ENCODE measurements at places on chromosomes 1 and 21.

DNA sequence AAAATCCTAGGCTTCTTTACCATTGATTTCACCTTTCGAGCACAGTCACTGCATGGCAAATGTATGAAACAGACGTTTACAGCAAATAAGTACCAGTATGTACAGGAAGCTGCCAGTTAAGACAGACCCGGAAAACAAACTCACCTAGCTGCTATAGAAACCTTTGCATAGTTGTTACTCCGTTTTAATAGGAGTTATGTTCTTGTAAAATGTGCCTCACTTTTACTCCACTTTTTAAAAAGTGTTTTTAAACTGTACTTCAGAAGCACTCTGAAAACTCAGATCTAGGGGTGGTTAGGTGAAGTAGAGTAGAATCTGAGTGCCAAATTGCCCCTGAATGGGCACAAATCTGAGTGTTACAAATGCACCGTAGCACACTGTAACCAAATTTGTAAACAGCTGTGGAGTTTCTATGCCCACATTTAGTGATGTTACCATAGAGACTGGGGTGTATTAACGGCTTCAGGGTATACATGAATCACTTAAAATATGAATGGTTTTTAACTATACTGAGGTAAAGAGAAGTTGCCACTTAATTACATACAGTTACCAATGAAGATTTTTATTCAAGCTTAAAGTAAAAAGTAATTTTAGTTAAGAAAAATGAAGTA lies 30.7 kb downstream of the CNIH4 start:
- no peak for DNase-seq

DNA sequence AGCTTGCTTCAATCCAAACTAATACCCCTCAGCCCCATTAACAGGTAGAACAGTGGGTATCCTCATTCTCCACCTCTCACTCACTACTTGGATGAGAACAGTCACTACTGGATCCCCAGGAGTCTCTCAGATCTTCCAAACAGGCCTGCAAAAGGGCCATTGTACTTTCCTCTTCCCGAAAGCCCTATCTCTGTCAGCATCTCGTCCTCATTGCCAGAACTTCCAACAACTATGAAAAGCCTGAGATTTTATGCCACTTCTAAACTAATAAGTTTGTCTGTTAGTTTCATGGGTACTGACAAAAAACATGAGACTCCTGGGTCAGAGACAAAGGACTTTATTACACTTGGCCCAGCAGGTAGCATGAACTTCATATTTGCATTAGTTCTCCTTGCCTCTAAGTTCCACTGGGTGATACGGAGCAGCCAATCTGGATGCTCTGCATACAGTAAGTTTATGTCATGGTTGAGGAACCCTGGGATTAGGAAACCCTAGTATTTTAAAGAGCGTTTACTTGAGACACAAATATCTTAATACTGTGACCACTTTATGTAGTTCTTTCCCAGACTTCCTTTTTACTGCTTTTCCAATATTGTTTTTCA lies 38.1 kb downstream of the VANGL2 start:
- DNase-seq, result no peak

GRCh38 chr1:222373831-222374602 lies 173.9 kb downstream of the HHIPL2 start:
- DNase-seq, result no peak

GRCh38 chr1:240474133-240474614 lies 137.8 kb downstream of the GREM2 start:
- DNase-seq, result no peak

DNA sequence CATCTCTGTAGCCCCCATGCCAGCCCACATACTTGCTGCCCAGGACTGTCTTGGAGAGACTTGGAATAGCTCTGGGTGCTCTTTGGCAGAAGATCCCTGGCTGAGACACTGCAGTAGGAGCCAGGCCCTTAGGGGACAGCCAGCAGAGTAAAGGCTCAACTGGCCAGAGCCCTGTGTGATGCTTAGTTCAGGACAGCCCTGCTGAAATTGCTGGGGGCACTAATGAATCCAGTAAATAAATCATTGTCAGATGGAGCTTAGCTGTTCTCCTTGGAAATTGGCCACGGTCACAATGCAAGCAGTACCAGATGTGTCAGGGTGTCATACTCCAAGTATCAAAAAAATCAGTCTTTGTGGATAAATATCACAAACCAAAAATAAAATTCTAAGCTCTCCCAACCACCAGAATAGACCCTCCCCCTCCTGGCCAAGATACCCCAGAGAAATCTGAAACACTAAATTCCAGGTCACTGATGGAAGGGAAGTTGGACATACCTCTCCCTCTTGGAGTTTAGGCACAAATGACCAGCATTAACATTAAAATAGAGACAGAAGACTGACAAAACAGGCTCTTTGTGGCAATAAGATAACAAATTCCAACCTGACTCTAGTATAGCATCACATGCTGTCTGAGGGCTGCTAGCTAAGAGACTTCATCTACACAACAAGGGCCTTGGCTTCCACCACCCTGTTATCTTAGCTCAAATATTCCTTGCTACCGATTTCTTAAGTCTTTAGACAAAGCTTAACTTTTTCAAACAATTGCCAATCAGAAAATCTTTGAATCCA lies 83.2 kb upstream of the DNAH14 start:
- DNase-seq, result no peak

DNA sequence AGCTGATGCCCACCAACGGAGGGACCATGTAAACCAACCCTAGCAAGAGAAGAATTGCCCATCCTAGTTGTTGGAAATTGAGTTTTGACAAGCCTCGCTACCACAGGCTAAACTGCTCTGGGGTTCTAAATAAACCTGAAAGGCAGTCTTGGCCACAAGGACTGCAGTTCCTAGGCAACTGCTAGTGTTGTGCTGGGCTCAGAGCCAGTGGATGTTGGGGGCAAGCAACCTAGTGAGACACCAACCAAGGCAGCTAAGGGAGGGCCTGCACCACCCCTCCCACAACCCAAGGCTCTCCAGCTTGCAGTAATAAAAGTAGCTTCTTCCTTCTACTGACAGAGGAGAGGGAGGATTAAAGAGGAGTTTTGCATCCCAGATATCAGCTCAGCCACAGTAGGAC lies 102.4 kb upstream of the PKN2 start:
- no peak for DNase-seq

GRCh38 chr1:94276988-94277434 lies 39.6 kb upstream of the ARHGAP29 start:
- DNase-seq, result no peak

GRCh38 chr1:227889047-227889862 lies 58.5 kb downstream of the WNT9A start:
- no peak for DNase-seq

- no peak for DNase-seq
Measured at GRCh38 chr21:26918323-26919079, 48.4 kb downstream of the ADAMTS5 start.

- DNase-seq, result no peak
Measured at GRCh38 chr1:96978444-96978843, 256.9 kb downstream of the PTBP2 start.

DNA sequence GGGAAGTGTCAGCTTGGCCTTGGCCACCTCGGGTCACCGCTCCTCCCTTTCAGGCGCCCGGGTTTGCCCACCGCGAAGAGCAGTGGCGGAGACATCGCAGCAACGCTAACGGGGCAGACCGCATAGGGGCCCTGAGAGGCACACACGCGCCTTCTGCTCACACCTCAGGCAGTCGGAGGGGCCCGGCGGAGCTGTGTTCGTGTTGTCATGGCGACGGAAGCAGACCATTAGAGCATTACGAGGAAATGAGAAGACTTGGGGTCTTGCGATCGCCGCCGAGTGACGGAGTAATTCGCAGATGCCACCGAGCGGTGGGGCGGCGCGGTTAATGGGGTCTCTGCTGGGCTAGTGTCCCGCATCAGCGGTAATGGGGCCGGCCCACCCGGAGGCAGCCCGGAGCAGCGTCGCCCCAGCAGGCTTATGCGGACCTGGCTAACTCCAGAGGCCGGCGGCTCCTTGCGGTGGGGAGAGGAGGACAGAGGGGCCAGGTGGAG lies 144.1 kb downstream of the TNR start:
- DNase-seq, result no peak

- DNase-seq, result no peak
Measured at GRCh38 chr1:226060427-226060826, 2.1 kb upstream of the H3-3A start.

DNA sequence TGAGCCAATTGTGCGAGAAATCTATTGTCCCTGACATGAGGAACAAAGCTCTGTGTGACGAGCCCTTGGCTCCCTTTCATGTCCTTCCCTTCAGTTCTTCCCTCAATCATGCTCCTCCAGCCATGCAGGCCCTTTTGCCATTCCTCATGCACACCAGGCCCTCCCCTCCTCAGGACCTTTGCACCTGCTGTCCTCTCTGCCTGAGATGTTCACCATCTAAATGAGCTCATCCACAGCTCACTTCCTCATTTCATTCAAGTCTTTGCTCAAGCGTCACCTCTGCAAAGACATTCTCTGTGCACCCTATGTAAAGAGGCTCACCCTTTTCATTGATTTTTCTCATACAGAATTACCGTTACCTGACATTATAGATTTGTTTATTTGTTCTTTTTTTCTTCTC lies 43.7 kb downstream of the C8B start:
- no peak for DNase-seq

GRCh38 chr1:60428127-60428526 lies 354.6 kb upstream of the C1orf87 start:
- DNase-seq, result no peak

- DNase-seq, result peak; percentile 54
Measured at GRCh38 chr1:6646499-6647148, 22.0 kb downstream of the THAP3 start.

GRCh38 chr1:115138973-115139372 lies 49.7 kb upstream of the TSPAN2 start:
- peak; percentile 83 for DNase-seq
